Stimulated activated naive CD4-positive, alpha-beta T cell (primary cell): ENCODE measurements at places on chromosomes 5 and 9.

DNA sequence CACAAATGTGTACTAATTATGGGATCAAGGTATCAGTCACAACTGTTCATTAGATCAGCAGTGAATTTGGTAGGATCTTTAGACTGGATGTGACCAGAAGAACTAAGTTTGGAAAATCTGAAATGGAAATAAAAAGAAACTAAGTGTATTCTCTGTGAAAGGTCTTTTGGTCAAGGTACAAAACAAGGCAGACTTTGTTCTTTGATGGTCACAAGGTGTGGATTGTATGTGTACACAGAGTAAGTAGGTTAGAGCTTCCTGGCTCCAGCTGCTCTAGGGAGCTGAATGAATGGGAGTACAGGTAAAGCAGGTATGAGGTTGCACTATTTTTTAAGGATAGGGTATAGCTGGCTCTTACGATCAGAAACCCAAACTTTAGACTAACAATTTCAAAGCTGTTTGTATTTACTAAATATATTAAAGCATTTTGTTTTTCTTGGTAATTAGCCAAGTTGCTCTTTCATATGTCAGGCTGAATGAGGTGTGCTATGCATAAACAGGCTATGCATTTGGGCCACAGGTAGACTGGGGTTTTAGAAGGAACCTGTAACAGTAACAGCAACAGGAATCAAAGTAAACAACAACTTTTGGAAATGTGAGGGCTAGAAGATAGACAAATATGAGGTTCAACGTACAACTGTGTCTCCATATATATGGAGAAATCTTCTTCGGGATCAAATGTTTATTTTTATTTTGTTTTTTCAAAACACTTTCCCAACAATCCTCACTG lies 32.5 kb downstream of the FAM169A start:
- no peak for DNase-seq

DNA sequence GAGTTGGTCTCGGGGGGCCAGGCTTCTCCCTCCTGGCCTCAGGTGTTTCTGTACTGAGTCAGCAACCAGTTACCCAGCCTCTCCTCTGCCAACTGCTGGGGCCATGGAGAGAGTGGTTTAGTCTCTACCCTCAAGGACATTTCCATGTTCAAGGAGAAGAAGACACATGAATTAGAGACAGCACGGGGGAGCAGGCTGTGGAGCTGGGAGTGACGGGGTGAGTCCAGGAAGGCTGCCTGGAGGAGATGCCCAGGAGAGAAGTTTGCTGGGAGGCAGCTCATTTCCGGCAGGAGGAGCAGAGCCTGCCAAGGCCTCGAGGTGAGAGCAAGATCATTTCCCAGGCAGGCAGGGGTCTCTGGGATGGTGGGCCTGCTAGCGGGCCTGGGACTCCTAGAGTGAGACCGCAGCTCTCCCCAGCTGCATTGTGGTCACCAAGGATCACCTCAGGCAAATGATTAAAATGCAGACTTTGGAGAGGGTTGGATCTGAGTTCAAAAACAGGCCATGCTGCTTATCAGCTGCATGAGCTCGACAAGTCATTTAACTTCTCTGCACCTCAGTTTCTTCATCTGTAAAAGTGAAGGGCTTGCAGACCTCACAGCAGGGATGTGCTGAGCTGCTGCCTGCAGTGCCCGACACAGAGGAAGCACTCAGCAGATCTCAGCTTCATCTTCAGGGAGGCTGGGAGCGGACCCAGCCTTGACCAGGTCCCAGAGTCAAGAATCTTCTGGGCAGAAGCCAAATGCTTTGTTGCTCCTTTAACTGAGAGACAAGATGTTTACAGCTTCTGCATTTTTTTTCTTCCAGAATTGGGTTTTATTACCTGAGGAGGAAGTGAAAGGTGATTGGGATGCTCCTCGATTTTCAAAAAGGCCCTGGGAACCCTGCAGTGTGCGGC lies 35.2 kb downstream of the NEK6 start:
- DNase-seq: no peak

- DNase-seq: no peak
Measured at GRCh38 chr9:71629578-71630215, 138.6 kb downstream of the CEMIP2 start.

DNA sequence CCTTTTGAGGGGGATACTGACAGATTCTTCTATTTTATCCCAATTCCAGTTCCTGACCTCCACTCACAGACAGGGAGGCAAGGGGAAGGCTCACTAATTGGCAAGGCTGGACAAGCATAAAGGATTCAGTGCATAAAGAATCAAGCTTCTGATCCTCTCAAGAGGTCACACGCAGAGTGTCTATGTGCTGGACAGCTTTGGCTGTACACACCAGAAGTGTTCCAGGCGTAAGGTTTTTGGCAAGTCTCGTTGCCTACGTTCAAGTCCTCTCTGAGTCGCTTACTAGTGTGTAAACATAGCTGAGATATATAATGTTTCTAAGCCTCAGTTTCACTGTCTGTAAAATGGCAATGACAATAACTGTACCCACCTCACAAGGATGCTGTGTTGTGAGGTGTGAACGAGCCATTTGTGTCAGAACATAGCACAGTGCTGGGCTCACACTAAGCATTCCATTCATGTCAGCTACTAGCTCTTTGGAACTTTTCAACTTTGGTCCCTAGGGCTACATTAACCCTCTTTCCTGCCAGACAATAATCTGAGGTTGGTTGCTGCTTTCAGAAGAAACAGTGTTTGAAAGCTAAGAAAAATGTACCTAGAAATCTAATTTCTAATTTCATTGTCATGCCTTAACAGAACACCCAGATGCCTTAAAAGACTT lies 52.1 kb downstream of the PALM2AKAP2 start:
- DNase-seq: no peak

GRCh38 chr9:88978034-88978433 lies 13.2 kb upstream of the S1PR3 start:
- DNase-seq: no peak

DNA sequence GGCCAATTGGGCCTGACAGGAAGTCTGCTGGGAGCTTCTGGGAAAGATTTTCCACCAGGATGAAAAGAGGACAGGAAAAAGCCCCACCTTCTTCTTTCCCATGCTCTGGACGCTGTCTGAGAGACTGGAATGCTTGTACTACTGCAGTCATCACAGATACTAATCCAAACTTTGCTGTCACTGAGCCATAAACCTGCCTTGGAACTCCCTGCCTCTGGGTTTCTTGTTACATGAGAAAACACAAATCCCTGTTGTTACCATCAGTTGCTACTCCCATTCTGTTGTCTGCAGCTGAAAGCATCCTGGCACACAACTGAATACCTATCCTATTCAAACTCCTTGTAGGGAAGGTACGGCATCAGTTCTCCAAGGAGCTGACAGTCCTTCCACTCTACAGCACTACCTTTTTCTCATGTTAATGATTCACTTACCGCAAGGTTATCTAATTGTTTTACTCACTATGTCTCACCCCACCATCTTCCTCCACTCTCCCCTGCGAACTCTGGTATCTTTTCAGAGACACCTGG lies 167.5 kb downstream of the CDK5RAP2 start:
- DNase-seq: no peak

- no peak for DNase-seq
Measured at GRCh38 chr9:133727277-133727875, 10.8 kb downstream of the SARDH start.

GRCh38 chr5:68839019-68839552 lies 254.7 kb upstream of the SLC30A5 start:
- DNase-seq: no peak

DNA sequence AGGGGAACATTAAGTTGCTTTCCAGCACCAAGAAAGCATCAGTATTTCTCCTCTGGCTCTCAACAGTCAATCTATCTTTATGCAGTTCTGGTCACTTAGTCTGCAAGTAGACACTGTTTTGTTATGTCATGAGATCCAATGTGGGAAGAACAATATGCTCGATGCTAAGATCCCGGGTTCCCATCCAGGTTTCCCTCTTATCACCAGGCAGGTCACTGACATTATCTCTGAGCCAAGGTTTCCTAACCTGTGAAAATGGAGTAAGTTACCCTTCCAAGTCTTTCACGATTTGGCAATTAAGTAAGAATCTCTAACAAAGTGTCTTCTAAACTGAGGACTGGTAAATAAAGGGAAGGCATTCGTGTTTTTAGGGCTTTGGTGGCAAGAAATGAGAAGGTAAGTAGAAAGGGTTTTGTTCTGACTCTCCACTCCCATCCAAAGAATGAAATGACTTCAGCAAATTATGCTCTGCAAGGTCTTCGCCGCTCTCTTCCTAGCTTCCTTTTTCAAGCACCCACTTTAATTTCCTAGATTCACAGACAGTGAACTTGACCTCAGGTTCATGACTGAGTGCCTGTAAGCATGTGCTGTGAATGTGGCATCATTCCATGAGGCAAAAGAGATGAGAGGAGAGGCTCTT lies 86.4 kb downstream of the DCP2 start:
- no peak for DNase-seq

DNA sequence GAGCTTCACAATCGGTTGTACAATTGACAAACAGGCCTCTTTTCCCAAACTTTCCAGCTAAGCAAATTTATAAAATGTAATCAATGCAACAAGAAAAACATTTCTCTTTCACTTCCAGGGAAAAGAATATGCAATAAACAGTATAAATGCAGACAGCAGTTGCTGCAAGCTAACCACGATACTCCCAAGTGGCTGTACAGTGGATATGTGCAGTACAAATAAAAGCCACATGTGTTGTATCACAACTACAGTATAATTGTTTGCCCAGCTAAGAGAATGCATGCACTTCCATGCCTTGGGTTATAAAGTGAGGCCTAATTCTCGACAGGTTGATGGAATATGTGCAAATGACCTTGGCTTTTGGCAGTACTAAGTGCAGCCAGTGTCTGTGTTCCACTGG lies 16.7 kb upstream of the PDCL start:
- DNase-seq: no peak

GRCh38 chr9:109519366-109519765 lies 21.3 kb upstream of the PTPN3 start:
- no peak for DNase-seq

DNA sequence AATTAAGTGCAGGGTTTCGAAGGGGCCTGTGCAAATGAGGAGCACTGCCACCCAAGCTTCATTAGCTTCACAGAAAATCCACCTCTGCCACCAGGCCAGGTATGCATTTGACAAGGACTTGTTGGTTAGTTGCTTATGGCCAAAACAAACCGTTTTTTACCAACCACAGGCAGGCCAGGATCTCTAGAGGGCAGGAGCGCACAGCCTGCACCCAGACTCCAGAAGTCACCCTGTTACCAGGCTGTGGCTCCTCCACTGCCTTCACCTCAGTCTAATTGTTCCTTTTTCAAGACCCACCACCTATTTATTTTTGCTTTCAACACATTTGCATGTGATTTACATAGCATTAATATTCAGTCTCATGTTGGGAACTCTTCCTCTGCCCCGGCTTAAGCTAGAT lies 78.3 kb upstream of the HSPA9 start:
- DNase-seq: no peak

DNA sequence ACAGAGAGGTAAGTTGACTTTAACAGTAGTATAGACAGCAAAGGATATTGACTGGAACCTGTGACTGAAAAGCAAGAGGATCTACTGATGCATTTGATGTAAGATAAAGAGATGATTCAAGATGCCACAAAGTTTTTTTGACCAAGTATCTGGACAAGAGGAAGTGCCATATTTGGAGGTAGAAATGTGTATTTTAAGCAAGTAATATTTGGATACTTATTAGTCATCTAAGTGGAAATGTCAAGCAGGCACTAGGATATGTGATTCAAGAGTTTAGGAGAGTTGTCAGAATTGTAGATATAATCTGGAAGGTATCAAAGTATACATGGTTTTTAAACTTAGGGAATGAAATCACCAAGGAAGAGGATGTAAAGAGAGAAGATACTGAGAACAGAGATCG lies 686.1 kb upstream of the CHD1 start:
- DNase-seq: no peak

DNA sequence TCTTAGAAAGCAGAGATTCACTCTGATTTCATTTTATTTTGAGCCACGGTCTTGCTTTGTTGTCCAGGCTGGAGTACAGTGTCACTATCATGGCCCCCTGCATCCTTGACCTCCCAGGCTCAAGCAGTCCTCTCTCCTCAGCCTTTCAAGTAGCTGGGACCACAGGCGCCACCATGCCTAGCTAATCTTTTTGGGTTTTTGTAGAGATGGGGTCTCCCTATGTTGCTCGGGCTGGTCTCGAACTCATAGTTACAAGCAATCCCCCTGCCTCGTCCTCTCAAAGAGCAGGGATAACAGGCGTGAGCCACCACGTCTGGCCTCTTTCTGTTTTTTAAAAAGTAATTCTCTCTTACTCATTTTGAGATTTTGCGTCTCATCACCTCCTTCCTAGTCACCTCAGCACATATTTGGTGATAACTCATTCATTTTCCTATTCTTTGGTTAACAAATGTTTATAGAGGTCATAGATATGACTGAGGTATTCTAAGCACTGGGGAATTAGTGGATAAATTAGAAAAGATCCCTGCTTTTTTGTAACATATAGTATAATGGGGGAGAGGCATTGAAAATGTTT lies 10.8 kb upstream of the DCP2 start:
- no peak for DNase-seq

DNA sequence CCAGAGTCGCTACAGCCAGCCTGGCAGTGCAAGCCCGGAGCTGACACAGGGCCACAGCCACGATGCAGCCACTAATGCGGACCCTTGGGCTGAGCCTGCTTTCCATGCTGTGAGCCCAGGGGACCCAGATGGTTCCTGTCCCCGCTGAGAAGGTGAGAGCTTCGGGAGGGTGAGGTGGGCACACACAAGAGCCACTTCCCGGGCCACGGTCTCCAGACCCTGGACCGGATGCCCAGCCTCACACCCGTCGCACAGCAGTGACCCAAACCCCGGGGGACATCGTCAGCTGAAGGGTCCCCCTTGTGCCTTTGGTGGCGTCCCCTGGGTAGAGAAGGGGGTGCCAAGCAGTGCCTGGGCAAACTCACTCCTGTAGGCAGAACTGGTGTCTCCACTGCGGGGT lies 13.4 kb downstream of the PAEP start:
- no peak for DNase-seq

DNA sequence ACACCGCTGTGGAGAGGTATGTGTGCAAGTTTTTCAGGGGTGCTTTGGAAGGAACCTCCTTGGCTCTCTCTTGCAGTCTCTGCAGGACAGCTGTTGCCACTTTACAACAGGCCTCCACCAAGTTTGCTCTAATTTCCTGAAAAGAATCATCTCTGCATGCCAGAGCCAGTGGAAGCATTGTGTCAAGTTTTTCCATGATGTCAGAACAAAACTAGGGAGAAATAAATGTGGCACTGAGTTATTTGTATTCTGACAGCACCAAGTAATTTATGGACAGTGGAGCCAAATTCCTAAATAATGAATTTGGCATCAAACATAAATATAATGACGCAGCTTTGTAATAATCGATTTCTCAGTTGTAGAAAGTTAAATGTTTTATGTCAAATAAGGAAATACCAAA lies 146.9 kb downstream of the KIAA0825 start:
- no peak for DNase-seq

GRCh38 chr9:86572904-86573303 lies 218.7 kb upstream of the TUT7 start:
- no peak for DNase-seq
